Stimulated activated CD8-positive, alpha-beta memory T cell treated with anti-CD3 and anti-CD28 coated beads, Interleukin-4, amount 100 ng/mL, for 48 hours (primary cell): ENCODE measurements at places on chromosomes 11 and 22.
A peak's percentile ranks its signal among the peaks of the same experiment; 100 is the strongest.

DNA sequence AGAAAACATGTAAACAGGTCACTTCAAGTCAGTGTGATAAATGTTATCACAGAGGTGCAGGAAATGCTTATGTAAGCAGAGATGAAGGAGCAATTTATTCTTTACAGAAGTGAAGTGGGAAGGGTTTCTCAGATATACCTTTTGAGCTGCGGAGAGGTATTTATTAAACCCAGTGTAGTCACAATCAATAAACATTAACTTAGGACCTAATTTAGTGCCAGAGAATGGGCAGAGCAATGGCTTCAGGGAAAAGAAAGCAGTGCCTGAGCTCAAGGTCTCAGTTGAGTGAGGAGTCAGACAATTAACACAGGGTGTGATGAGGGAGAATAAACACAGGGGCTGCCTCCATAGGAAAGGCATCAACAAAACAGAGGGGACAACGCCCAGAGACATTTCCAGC lies 1.9 kb downstream of the MS4A5 start:
- DNase-seq = no peak

DNA sequence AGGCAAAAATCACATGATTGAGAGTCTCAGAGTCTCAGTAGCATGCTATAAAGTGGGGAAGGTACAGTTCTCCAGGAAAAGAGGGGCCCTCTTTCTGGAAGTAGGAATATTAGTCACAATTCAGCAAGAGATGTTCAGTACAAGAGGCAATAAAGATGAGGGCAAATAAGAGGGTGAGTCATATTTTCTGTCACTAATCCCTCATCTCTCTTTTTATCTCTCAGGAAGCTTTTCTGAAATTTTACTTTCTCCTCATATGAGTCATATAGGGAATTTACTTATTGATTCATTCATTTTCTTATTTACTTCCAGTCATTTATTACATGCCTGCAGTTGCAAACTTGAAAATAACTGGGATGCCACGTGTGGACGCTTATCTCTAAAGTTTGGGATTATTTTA lies 3.4 kb upstream of the NXPE1 start:
- DNase-seq = no peak

- peak; percentile 74 for DNase-seq
Observed at GRCh38 chr11:95790933-95791708, 823 bp downstream of the CEP57 start.

DNA sequence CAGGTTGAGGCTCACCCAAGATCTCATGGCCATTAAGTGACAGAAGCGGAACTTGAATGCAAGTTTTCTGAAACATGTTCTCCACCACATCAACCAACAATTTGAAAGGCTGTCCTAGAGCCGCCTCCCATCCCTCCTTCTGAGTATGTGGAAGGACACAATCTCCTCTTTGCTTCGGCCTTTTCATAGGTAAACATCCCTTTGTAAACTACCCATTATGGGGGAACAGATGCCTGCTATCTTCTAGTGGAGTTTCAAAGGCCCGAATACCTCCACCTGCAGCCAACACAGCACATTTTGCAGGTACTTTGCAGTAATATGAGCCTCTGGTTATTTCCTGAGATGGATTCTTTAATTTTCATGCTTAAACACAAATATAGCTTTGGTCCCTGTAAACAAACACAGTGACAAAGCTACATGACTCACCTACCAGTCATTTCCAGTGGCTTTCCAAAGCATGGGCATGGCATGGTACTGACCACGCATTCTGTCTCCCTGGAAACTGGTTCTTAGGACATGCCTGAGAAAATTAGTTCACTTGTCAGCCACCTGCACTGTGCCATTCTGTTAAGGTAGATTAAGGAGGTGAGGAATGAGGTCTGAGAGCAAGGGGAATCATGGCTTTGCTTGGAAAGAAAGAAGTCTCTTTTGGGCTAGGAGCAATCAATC lies 60.2 kb downstream of the EHF start:
- no peak for DNase-seq

DNA sequence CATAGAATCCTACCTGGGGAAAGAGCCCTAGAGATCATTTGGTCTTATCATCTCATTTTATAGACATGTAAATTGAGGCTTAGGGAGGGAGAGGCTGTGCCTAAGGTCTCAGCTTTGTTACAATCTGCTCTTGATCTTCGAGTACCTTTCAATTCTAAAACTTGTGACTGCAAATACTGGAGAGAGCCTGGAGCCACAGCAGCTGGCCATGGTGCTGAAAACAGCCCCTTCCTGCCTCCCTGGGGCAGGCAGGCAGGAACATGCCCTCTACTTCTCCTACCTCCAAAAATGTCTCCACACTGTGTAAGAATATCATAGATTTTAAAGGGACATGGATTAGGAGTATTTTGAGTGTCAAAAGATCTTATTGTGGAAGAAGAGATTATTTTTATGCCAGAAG lies 52.2 kb downstream of the C22orf42 start:
- DNase-seq = peak; percentile 40

- DNase-seq = no peak
Observed at GRCh38 chr22:24775769-24776492, 1.4 kb upstream of the PIWIL3 start.

- DNase-seq = no peak
Observed at GRCh38 chr11:66322732-66323427, 6.0 kb upstream of the CD248 start.

DNA sequence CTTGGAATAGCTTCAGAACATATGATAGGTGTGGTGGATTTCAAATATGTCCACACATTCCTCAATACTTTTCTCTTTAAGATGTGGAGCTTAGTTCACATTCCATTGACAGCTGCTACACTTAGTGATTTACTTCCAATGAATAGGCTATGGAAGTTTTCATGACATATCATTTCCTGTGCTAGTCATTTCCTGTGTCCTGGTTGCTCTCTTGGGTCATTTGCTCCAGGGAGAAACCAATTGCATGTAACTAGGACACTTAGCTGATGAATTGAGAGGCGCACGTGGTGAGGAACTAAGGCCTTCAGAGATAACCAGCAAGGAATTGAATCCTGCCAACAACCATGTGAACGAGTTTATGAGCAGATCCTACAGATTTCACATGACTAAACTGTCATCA lies 120.9 kb downstream of the SLC17A6 start:
- no peak for DNase-seq

GRCh38 chr22:18095101-18095805 lies 15.4 kb upstream of the TUBA8 start:
- DNase-seq = no peak

DNA sequence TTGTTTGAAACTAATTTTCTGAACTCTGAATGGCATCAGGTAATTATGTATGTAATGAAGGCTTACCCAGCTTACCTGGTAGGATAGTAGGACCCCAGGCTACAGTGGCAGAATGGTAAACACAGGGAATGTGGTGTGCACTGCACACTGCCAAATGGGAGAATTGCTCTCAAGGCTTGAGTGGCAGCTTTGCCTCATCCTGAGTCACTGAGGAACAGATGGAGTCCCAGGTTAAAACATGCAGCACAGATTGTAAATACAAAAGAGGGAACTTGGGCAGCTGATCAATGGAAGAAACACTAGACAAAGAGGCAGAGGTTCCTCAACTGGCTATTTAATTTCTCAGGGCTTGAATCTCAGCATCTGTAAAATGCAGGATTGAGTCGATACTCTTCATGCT lies 24.4 kb downstream of the GPR83 start:
- DNase-seq = no peak
